ENCODE measurements at places on chromosomes 3 and 15. TPM values are rescaled to one million over a fixed set of nuclear protein-coding genes. Genes with fewer than 3 reads are reported as not detected.

LMLN gene
- total RNA-seq: 9.8 TPM

CD200R1 gene
- 1.0 TPM for total RNA-seq

PDIA5 gene
- total RNA-seq: 5.7 TPM

- no peak for DNase-seq
Measured at GRCh38 chr15:79190093-79190492, 92.4 kb upstream of the ANKRD34C start.

- no peak for DNase-seq
Measured at GRCh38 chr15:62119227-62119864, 45.7 kb downstream of the C2CD4B start.

DNA sequence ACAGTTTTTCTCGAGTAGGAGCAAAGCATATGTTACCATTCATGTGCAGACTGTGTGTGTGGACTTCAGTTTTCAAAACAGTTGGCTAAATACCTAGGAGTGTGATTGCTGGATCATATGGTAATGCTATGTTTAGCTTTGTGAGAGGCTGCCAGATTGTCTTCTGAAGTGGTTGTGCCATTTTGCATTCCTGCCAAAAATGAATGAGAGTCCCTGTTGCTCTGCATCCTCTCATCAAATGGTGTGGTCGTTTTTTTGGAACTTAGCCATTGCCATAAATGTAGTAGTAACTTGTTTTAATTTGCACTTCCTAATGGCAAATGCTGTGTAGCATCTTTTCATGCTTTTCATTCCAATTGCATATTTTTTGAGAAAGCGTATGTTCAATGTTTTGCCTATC, 77.2 kb upstream of the NDN start:
- DNase-seq: no peak
